ENCODE measurements at places on chromosomes 6 and 20.

DNA sequence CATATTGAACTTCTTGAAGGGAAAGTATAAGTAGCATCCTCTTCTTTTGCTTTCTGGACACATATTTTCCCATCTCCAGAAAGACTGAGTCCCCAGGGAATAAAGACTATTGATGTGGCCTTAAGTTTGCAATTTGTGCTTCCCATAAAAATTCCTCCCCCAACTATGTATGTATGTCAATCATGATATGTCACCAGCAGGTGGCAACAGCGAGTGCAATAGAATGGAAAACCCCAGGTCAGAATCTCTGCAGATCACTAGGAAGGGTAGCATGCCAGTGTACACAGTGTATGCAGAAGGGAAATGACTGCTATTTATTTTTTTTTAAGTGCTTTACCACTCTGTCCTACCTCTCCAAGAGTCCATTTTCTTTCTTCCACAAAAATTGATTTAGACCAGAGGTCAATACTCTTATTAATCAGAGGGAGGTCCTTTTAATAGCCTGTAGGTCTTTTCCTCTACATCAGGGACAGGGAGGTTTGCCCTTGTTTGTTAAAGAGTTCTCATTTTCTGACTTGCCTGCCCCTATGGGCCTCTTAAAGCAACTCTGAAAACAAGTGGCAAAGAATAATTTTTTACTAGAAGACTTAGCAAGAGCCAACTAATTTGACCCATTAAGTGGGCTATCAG is 61.4 kb downstream of the BMP2 start:
- DNase-seq, result peak; percentile 88

DNA sequence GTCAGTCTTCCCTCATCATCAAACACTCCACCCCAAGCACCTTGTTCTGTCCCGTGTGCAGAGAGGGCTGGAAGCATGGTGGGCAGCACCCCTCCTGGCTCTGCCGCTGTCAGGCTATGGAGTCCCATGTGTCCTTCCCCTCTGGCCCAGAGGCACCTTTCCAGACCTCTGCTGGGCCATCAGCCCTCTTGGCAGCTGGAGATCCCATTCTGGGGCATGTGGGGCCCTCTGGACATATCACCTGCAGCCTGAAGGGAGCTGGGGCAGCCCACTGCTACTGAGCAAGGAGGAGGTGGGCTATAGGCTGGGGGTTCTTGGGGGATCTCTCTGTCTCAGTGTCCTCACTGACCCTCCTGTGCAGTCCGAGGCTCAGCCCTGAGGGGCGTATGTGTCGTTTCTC is 42.2 kb downstream of the SUN5 start:
- no peak for DNase-seq

DNA sequence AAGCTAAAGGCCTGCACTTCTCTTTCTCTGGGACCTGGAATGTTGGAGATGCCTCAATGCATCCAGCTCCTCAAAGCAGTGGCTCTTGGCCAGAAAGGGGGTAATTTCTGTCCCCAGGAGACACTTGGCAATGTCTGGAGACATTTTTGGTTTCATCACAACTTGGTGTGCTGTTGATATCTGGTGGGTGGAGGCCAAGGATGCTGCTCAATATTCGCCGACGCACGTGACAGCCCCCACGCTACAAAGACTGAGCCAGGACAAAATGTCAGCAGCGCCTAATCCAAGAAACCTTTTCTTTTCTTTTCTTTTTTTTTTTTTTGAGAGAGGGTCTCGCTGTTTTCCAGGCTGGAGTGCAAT is 79.8 kb downstream of the SULF2 start:
- no peak for DNase-seq

DNA sequence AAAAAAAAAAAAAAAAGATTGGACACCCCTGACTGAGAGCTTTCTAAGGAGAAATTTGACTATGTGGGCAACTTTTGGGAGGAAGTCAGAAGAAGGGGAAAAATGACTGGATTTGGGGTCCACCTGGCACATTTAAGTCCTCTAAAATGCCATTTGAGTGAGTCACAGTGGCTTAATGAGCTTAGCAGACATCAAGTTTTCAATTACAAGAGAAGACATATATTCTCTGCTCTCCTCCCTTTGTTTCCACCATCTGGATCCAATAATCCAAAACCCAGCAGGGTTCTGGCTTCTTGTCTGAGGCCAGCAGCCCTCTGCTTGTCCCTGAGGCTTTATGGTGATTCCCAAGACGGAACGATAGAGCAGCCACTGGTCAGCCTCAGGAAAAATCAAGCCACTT is 6.9 kb downstream of the PI3 start:
- DNase-seq, result peak; percentile 69

DNA sequence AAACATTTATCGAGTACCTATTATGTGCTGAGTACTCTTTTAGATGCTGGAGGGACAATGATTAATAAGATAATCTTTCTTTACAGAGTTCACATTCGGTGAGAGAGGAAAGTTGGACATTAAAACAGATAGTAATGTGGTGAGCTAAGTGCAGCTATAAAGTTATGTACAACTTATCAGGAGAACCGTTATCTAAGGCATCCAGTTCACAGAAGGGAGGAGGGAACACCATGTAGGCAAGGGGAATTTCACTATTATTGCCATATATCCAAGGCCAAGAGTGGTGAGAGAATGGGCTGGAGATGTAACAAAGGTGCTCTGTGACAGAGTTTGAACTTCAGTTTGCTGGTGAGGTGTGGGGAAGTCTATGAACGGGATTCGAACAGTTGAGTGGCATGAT is 105.8 kb downstream of the CARMIL1 start:
- no peak for DNase-seq

DNA sequence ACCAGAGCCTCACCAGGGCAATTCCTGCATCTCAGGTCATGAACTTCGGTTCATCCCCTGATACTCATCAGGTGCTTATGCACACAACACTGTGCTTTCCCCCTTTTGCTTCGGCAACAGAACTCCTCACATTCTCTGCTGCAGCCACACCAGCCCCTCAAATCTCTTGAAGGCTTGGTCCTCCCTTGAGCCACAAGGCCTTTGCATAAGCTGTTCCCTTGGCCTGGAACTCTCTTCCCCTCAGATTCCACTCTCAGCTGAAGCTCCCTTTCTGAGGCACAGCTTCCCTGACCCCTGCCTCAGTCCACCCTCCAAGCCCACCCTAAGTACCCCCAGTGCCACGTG is 76.4 kb downstream of the NOL4L start:
- no peak for DNase-seq

- peak; percentile 49 for DNase-seq
These were observed 23.2 kb downstream of the PLCB1 start for GRCh38 chr20:8155229-8155628.

- no peak for DNase-seq
These were observed 333 bp upstream of the SMIM13 start for GRCh38 chr6:11093376-11093625.

GRCh38 chr6:127690092-127690491 is 113.1 kb downstream of the C6orf58 start:
- DNase-seq, result peak; percentile 50

- no peak for DNase-seq
These were observed 1.6 kb downstream of the CLPSL1 start for GRCh38 chr6:35782424-35782823.

DNA sequence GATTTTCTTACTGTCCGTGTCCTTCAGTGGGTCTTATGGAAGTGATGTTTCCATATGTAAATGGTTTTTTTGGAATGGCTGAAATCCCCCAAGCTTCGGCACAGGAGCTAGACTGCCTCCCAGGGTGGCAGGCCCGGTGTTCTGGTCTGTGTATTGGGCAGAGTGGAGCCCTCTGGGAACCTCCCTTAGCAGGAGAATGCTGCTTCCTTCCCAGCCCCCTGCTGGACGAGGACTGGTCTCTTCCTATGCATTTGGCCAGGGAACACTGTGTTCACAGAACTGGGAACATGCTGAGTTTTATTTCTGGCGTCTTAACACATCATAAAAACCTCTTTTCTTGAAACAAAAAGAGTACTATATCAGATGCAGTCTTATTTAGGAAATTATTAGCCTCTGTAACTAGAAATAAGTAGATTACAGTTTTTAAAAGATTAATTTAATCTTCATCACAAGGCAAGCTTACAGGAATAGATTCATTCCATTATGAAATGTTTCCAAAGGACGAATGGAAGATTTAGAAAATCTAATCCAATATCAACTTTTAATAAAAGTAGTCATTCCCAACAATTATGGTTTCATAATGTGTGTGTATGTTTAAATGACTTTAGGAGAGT is 56.6 kb downstream of the SYTL3 start:
- DNase-seq, result peak; percentile 64

- no peak for DNase-seq
These were observed 33.9 kb upstream of the OVOL2 start for GRCh38 chr20:18091623-18092022.

DNA sequence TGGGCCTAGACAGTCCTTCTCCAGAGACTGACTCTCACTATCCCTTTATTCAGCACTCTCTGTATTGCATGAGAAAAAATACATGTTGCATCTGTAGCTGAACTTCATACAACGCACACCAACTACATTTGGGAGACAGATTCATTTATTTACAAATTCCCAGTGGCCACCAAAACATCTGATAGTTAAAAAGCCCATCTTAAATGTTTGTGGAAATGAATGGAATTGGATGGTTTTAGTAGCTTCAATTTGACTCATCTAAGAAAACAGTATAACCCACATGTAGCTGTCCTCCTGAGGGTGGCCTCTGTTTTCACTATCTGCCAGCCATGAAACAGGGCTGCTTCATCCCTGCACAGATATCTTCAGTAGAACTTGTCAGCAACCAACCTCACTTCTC is 116.3 kb downstream of the PCSK2 start:
- DNase-seq, result no peak

DNA sequence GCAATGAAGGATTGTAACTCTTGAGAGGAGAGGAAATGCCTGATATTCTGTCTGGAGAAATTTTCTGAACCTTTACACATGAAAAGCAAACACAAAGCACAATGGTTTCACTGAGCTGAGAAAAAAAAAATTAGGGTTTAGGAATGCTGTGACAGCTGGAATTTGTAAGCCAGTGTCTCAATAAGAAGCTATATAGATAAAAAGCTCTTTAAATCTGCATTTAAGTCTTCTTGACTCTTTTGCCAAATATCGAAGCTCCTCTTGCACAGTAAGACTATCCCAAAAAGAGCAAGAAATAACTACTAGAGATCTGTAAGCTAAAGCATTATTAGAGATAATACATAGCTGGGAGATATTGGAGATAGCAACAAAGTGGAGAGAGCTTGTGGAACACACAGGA is 1334.0 kb upstream of the CITED2 start:
- DNase-seq, result no peak

DNA sequence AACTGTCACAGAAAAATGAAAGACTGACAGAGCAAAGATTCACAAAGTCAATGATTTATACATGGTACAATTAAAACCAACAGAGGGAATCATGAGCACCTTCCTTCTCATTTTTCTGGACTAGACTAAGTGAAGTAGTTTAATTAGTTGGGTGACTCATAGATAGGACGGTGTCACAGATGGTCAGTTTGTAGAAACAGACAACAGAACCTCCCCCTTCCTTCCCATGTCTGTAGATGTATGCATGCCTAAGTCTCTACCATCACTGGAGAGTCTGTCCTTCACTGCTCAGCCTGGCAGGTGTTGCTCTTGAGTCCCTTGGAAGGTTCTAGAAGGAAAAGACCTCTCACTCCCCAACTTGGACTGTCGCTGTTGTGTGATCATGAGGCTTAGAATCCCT is 75.4 kb upstream of the EEF1E1 start:
- peak; percentile 21 for DNase-seq

DNA sequence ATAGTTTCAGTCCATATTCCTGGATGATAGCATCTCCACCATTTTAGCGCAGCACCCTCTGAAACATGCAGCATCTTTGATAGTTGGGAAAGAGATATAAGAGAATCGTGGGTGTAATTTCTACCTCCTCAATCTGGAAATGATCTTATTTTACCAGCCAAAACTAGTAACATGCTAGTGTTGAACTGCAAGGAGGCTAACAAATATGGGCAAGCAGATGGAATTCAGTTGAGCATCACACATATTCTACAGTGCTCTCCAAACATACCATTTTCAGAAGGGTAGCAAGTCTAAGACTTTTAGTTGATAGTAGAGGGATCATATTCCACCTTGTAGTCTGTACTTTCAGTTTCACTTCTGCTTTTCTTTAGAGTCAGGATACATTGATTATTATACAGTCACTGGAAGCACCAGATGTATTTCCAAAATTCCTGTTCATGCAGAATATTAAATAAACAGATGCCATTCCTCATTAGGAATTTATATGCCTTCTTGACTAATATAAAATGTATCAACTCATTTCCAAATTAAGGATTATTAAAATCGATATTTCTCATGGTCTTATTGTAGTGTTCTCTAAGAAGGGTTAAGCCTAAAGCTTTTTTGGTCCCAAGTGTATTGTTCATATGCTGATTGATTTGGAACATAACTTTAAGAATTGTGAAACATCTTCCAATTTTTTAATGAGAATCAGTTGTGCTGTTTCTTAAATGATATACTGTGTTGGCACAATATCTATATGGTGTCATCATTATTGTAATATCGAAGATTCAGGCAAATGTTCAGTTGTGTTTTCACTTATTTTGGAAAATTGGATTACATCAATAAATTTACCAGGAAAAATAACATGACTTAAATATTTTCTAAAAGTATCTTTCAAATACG is 362.0 kb downstream of the CENPW start:
- DNase-seq, result no peak

DNA sequence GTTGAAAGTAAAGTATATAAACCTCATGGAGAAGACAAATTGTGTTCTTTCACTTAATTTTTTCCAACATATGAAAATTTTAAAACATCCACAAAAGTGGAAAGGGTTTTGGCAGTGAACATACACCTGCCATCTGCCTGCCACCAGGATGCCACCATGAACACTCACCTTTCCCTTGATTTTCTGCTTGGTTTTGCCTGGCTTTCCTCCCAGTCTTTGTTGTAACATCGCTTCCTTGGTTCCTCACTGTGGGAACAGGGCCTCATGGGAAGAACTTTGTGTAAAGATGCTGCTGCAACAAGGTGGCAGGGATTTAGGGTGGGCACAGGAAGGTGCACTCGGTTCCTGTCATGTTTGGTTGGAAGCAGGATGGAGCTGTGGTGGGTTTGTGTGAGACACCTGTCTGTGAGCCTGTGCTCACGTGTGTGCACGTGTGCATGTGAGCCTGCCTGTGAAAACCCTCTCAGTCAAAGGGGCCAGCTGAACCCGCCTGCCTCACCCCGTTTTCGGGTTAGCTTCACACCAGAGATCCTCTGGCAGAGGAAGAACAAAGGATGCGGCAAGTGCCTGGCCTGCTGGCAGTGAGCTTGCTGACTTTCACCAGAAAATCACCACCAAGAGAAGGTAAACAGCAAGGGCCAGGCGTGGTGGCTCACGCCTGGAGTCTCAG is 11.0 kb upstream of the RBM38 start:
- DNase-seq, result no peak
